ENCODE measurements at places on chromosomes 3 and 15.
A peak's percentile ranks its signal among the peaks of the same experiment; 100 is the strongest.

DNA sequence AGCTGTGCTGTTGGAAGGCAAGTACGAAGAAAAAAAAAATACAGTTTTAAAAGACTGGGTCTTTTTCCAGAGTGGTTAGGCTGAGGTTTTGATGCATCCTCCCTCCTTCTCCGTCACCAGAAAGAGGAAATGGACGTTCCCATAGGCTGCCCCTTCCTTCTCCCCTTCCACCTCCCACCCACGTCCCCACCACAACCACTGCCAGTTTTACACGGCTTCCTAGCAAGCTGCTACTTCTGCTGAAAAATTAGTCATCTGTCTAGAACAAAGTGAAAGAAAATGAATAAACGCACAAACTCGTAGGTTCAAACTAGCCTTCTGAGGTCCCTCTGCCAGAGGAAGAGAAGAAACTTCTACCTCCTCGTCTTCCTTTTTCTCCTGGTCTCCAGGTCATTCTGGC is 71.6 kb upstream of the RPL35A start:
- peaks cover 38% of the 10 kb centered on the region for H3K36me3 ChIP-seq
- H3K4me3 ChIP-seq = no peak overlapping the region
- H3K27ac ChIP-seq = no peak overlapping the region
- DNase-seq = no peak

DNA sequence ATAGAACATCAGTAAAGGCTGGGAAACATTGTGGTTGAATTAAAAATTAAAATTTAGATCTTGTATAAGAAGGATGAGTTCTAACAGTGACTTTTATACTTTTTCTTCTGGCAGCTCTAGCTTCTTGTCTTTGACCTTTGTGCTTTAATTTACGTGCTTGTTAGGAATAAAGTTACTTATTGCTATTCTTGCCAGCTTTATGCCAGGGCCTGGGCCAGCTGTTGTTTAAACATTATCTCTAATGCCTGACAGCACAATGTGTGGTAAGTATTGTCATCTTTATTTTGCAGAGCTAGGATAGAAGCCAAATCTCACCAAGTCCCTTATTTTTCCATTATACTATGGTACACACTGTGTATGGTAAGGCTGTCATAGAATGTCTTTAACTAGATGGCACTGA is 766.7 kb upstream of the GOLIM4 start:
- no peak for DNase-seq
- no peaks in the 10 kb centered on the region for H3K27me3 ChIP-seq
- no peaks in the 10 kb centered on the region for H3K4me1 ChIP-seq
- H3K27ac ChIP-seq = no peak overlapping the region
- no peak overlapping the region for H3K4me3 ChIP-seq

GRCh38 chr3:25658836-25659235 is 5.9 kb downstream of the TOP2B start:
- H3K27ac ChIP-seq = no peak overlapping the region
- no peak overlapping the region for H3K4me3 ChIP-seq
- peaks cover 76% of the 10 kb centered on the region for H3K4me1 ChIP-seq
- no peak for DNase-seq

GRCh38 chr15:60551147-60551780 is 72.3 kb upstream of the ICE2 start:
- H3K36me3 ChIP-seq = peaks cover 3% of the 10 kb centered on the region
- H3K4me3 ChIP-seq = no peak overlapping the region
- no peaks in the 10 kb centered on the region for H3K4me1 ChIP-seq
- no peaks in the 10 kb centered on the region for H3K27me3 ChIP-seq
- no peak overlapping the region for H3K27ac ChIP-seq

DNA sequence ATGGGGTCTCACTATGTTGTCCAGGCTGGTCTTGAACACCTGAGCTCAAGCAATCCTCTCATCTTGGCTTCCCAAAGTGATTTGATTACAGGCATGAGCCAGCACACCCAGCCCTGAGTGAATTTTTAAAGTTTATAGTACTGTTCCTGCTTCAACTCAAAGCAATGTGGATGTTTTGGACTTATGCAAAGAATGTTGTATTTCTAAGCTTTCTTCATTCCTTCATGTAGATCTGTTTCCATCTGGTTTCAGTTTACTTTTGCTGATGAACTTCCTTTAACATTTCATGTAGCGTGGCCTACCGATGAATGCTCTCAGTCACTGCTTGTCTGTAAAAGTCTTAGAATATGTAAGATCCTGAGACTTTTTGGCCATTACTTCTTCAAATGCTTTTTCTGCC is 23.2 kb downstream of the NRG4 start:
- no peak for DNase-seq
- H3K27ac ChIP-seq = no peak overlapping the region
- H3K27me3 ChIP-seq = no peaks in the 10 kb centered on the region
- no peaks in the 10 kb centered on the region for H3K4me1 ChIP-seq
- H3K4me3 ChIP-seq = no peak overlapping the region

DNA sequence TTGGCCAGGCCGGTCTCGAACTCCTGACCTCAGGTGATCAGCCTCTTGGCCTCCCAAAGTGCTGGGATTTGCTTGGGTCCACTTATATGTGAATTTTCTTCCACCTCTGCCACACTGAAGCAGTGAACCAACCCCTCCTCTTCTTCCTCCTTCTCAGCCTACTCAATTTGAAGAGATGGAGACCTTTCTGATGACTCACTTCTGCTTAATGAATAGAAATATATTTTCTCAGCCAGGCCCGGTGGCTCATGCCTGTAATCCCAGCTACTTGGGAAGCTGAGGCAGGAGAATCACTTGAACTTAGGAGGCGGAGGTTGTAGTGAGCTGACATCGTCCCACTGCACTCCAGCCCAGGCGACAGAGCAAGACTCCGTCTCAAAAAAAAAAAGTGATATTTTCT is 46.8 kb upstream of the GATM start:
- no peak overlapping the region for H3K27ac ChIP-seq
- DNase-seq = no peak
- H3K36me3 ChIP-seq = peaks cover 2% of the 10 kb centered on the region
- no peak overlapping the region for H3K4me3 ChIP-seq
- no peaks in the 10 kb centered on the region for H3K27me3 ChIP-seq

GRCh38 chr3:56702490-56703315 is 19.6 kb upstream of the TASOR start:
- no peaks in the 10 kb centered on the region for H3K27me3 ChIP-seq
- H3K4me1 ChIP-seq = peaks cover 4% of the 10 kb centered on the region
- no peak overlapping the region for H3K27ac ChIP-seq
- peak; percentile 81 for DNase-seq
- no peak overlapping the region for H3K4me3 ChIP-seq

DNA sequence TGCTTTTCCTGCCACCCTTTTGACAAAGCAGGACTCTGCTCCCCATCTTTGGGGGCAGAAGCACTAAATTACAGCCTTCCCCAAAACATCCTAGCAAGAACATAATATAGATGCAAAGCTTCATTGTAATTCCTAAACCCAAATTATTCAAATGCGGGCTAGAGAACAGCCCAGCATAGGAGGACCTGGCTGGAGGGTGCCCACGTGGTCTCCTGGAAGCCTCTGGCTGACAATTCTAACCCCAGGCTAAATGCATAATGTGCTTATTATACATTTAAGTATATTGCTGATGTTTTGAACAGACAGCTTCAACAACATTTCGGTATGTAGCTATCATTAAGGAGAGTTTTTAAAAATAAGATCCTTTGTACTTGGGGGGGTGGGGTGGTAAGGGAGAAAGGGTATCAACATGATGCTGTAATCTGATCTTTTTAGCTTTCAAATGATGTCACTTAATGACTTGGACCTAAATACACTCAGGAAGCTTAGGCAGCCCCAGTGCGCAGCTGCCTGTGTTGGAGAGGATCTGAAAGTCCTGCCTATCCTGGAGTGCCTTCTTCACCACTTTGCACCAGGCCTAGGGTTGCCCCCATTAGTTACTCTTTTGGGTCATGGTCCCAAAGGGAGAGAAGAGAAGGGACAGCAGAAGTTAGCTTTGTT is 57.2 kb upstream of the USP3 start:
- H3K4me3 ChIP-seq = no peak overlapping the region
- DNase-seq = no peak
- H3K27ac ChIP-seq = no peak overlapping the region
